ENCODE measurements at places on chromosomes 7 and 10.

GRCh38 chr10:75466886-75467285, 35.5 kb downstream of the LRMDA start:
- no peak for DNase-seq

- DNase-seq, result peak; percentile 52
These were observed 18.5 kb downstream of the EIF3B start for GRCh38 chr7:2373124-2373556.

- DNase-seq, result no peak
These were observed 944.3 kb downstream of the LRMDA start for GRCh38 chr10:76375761-76376160.

DNA sequence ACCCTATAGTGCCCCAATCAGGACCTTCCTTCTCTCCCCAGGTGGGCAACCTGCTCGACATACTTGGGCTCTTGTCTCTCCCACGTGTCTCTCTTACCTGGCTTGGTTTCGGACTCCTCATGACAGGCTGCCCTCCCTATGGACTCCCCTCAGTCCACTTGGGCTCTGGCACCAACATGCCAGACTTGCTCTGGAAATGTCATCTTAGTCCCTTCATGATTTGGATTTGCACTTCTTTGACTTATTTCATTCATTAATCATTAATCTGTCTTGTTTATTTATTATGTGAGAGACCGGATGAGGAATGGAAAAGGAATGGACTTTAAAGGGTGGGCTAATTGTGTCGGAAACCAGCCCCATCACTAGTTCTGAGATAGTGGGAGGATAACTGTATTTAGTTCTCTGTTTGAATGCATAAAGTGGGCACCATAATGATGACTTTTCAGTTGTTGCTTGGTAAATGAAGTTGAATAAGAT, 108.0 kb downstream of the SND1 start:
- no peak for DNase-seq

- DNase-seq, result no peak
These were observed 221.1 kb downstream of the SNX10 start for GRCh38 chr7:26512737-26513136.
